ENCODE measurements at places on chromosomes 1 and 21.

DNA sequence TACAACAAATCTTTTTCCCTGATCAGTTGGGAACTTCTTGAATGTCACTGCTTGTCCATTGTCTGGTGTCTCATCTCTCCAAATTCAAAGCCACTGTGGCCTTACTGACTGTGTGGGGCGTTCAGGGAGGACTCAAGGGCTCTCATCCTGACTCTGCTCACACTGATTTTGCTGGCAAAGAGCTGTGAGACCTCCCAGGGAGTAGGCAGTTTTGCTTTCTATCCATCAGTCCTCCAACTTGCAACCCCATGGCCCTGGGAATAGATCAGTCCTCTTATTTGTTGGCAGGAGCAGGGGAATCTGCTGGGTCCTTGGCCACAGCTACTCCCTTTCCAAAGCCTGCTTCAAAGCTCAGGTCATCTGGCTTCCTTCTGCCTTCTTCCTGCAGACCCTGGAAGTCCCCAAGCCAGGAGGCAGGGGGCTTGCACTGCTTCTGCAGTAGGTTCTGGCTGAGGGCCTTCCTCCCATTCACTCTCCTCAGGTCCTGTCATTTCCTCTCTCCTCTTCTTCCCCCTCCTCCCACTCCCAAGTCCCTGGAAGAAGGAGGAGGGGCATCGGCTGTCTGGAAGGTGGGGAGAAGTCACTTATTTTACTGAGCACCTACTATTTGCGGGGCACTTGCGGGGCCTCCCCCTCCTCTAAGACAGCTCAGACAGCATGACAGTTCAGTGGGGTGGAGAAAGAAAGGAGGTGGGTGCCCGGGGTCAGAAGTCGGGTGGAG is 876 bp upstream of the NAV1 start:
- DNase-seq: no peak

- DNase-seq: no peak
These were observed 6.5 kb downstream of the CD34 start for GRCh38 chr1:207904391-207904790.

- DNase-seq: no peak
These were observed 25.2 kb downstream of the VAMP4 start for GRCh38 chr1:171716616-171717015.

DNA sequence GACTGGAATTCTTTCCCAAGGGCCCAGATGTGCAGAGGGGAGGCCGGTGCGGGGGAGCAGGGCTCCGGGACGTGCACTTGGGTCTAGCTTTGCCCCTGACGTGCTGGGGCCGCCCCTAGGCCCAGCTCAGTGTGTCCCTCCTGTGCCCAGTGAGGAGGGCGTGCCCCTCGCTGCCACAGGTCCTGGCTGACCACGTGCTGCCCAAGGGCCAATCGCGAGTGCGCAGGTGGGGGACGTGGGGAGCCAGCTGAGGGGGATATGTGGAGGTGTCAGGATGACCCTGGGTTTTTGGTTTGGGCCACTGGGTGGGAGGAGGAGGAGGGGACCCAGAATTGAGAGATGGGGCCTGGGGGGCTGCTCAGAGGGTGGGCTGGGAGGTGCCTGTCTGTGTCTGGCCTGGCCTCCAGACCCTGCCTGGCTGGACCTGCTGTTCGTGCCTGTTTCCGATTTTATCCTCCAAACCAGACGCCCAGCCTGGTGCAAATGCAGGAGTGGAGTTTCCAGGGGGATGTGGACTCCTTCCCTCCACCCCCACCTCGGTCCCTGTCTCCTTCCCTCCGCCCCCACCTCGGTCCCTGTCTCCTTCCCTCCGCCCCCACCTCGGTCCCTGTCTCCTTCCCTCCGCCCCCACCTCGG is 6.1 kb upstream of the RNF223 start:
- peak; percentile 74 for DNase-seq

- DNase-seq: no peak
These were observed 160.6 kb downstream of the ST6GALNAC5 start for GRCh38 chr1:77027847-77028246.

- DNase-seq: peak; percentile 34
These were observed 54.3 kb upstream of the HNRNPU start for GRCh38 chr1:244918421-244919319.

Measured in glutamatergic neuron (in vitro differentiated cells).